Stimulated activated CD4-positive, alpha-beta T cell treated with anti-CD3 and anti-CD28 coated beads, TNF-alpha, amount 100 ng/mL, for 48 hours (primary cell): ENCODE measurements at places on chromosomes 16 and 17.

GRCh38 chr16:25060920-25061319 is 45.8 kb upstream of the ARHGAP17 start:
- DNase-seq, result no peak

DNA sequence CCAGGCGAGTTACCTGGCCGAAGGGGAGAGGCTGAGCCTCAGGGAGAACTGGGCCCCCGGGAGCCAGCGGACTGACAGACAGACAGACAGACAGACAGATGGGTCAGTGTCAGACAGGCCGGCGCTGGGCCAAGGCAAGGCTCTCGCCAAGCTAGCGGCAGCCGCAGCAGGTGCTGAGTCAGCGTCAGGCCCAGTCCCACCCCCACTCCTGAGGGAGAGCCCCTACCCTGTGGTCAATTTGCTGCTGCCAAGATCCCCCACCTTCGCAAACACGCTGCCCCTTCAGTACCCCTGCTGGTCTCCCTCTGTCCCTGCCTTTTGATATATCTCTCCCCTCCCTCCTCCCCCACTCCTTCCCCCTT is 1.5 kb downstream of the FGF11 start:
- no peak for DNase-seq

GRCh38 chr17:28101919-28102318 is 59.4 kb downstream of the NLK start:
- no peak for DNase-seq

- no peak for DNase-seq
These were observed 18.5 kb downstream of the PLLP start for GRCh38 chr16:57265850-57266530.

- no peak for DNase-seq
These were observed 1972.6 kb downstream of the TP53TG3F start for GRCh38 chr16:35431829-35432663.

- peak; percentile 46 for DNase-seq
These were observed 22.7 kb downstream of the PEMT start for GRCh38 chr17:17568772-17569195.

DNA sequence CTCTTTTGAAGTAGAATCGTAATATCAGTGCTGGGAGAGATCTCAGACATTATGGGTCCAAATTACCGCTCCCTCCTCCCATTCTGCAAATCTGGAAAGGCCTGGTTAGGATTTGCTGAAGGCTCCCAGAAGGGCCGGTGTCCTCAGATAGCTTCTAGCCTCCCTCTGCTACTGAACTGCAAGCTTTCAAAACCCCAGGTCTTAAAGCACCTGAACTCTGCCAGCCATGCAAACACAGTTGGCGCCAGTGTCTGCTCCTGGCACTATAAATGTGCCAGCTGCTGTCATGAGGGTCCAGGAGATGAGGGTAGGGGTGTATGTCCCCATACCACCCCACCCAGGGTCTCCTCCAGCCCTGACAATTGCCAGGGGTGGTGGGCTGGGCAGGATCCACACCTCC is 24.2 kb downstream of the SLC5A10 start:
- no peak for DNase-seq

DNA sequence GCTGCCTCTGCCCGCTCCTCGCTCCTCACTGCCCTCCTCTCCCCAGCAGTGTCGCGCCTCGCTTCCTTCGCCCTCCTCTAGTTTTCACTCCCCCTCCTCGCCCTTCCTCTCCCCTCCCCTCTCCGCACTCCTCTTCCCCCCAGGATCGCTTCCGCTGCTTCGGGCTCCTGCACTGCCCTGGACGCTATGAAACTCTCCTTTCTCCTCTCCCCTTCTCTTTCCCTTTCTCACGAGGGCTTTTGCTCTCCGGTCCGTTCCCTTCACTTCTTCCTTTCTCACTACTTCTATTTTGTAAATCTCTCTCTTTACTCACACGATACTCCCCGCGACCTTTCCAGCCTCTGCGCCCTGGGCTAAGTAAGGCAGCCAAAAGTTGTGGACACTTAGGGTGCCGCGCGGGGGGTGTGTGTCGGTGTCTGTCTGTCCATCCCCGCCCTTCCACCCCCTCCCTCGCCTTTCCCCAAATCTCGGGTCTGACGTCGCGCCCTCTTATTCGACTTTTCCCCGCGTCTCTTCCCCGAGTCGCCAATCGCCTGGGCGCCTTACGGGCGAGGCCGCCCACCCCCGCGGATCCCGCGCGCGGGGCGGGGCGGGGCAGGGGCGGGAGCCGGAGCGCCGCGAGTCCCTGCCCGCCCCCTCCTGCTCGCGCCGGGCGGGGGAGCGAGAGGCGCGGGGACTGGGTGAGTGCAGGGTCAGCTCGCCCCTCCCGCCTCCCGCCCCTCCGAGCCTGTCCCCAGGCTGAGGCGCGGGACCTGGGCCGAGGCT is at the start of gene IRX3:
Gene IRX3, minus strand, starts transcription at position 422 of the 765 bp plus-strand sequence. CDS start 737 bp downstream, outside the sequence.
- DNase-seq, result no peak

GRCh38 chr17:82876149-82876548 is 36.3 kb upstream of the ZNF750 start:
- no peak for DNase-seq

- no peak for DNase-seq
These were observed 43.5 kb upstream of the MNT start for GRCh38 chr17:2444382-2444781.

GRCh38 chr16:54107583-54108202 is 178.9 kb downstream of the IRX3 start:
- DNase-seq, result no peak

- DNase-seq, result no peak
These were observed 4.5 kb downstream of the FBXL19 start for GRCh38 chr16:30927789-30928378.

DNA sequence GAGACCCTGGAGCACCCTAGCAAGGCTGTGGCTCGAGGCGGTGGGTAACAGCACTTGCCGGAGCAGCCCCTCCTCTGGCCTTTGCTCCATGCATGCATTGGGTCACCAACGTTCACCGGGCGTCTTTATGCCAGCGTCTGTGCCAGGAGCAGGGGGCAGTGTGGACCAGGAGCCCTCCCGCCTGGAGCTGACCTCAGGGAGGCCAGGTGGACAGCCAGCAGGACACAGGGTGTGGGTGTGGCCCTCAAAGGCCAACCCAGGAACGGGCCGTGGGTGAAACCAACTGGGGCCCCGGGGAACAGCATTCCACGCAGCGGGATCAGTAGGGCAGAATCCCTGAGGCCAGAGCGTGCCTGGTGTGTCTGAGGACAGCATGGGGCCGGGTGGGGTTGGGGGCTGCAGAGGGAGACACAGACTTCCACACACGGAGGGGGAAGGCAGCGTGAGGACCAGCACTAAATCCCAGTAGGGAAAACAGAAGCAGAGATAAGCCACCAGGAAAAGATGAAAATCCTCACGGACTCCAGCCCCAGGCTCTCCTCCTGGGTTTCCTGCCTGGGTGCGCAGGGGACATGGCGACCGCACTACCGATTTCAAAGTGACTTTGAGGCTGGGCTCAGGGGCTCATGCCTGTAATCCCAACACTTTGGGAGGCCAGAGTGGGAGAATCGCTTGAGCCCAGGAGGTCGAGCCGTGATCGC is 2.9 kb upstream of the CD7 start:
- no peak for DNase-seq

GRCh38 chr17:38431346-38432145 is 3.3 kb downstream of the ARHGAP23 start:
- DNase-seq, result no peak

GRCh38 chr16:695355-696089 is 5.3 kb upstream of the WDR24 start:
- peak; percentile 52 for DNase-seq

GRCh38 chr17:41624208-41625101 is at the start of gene KRT17:
Gene KRT17 (minus strand): TSS chr17:41624575. CDS start chr17:41624509, 66 bp downstream.
- DNase-seq, result no peak
